ENCODE measurements at places on chromosomes 1 and 21.

- DNase-seq = no peak
Observed at GRCh38 chr1:13781907-13782633, 82.1 kb downstream of the PRDM2 start.

GRCh38 chr1:229133811-229134210 lies 137.1 kb upstream of the RAB4A start:
- no peak for DNase-seq

DNA sequence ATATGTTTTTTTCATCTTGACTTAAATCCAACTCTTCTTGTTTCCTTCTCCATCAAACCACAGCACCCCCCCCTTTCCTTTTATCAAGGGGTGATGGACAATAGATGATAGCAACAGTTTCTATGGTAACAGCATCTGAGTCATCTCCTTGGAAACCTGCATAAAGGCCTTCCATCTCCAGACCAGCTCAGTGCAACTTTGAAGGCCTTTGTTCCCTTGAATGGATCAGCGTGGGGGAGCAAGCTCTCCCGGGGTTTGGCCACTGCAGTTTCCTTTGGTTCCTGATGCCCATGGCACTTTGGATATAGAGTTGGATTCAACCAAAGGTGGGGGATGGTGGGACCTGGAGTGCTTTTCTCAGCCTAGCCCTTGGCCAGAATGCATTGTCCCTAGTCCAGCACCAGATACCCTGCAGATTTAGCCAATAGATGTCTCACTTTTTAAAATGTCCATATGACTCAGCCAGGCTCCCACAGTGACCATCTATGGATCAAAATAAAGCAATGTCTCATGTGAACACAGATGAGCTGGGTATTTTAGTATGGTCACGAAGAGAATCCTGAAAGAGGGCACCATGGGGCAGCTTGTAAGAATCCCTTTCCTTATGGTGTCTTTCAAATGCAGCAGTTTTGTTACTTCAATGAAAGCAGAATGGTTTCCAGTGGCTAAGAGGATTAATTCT lies 127.7 kb downstream of the SPATA46 start:
- no peak for DNase-seq

- no peak for DNase-seq
Observed at GRCh38 chr1:46862348-46862747, 63.5 kb downstream of the CYP4B1 start.

GRCh38 chr1:94608142-94608851 lies 66.7 kb upstream of the F3 start:
- no peak for DNase-seq

DNA sequence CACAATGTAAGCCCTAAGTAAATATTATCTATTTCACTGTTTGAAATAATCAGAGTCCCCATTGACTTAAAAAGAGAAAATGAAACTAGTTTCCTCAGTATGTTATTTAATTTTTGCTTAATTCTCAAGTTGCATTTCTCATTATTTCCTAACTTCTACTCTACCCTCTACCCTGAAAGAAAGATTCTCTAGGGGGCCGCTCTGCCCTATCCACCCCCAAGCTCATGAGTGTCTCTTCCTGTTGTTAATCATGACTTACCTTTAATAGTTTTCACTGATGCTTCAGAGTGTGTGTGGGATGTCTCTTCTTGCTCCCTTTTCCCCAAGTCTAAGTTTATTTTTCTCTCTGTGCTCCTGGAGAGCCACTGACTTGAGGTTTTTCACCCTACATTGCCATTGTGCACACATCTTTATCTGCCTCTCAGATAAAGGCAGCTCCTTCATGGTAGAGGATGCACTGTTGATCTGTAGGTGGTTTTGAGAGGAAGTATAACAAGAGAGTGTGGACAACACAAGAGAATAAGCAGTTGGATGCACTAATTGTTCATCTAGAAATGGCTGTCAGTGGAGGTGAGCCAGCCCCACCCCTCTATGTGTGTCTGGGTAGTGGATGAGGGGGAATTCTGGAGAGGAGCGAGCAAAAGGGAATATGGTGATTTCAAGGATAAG lies 261.7 kb downstream of the CHRM3 start:
- DNase-seq = no peak

GRCh38 chr1:42479621-42480020 lies 16.5 kb downstream of the CCDC30 start:
- DNase-seq = no peak

GRCh38 chr1:118184739-118185083 lies 317 bp downstream of the SPAG17 start:
- no peak for DNase-seq

Measured in CD4-positive, alpha-beta T cell treated with Interleukin-17A for 1 hour (primary cell).